ENCODE measurements at places on chromosomes 3 and 15.

GRCh38 chr3:126050626-126051025 lies 33.3 kb downstream of the SLC41A3 start:
- DNase-seq: no peak

- DNase-seq: no peak
These were observed 45.3 kb upstream of the INO80 start for GRCh38 chr15:41161336-41161735.

DNA sequence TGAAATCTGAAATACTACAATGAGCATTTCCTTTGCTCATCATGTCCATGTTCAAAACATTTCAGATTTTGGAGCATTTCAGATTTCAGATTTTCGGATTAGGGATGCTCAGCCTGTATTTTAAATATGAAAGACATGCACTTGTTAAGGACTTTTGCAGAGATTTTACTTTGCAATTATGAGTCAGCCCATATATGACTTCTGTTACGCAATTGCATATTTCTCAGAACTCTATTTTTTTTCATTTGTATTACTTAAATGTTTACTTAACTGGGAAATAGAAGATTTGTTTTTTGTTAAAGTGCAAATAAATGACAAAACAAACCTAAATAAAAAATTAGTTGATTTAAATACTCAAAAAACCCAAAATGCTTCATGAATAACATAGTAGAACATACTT lies 376.2 kb downstream of the ZBTB20 start:
- DNase-seq: no peak

DNA sequence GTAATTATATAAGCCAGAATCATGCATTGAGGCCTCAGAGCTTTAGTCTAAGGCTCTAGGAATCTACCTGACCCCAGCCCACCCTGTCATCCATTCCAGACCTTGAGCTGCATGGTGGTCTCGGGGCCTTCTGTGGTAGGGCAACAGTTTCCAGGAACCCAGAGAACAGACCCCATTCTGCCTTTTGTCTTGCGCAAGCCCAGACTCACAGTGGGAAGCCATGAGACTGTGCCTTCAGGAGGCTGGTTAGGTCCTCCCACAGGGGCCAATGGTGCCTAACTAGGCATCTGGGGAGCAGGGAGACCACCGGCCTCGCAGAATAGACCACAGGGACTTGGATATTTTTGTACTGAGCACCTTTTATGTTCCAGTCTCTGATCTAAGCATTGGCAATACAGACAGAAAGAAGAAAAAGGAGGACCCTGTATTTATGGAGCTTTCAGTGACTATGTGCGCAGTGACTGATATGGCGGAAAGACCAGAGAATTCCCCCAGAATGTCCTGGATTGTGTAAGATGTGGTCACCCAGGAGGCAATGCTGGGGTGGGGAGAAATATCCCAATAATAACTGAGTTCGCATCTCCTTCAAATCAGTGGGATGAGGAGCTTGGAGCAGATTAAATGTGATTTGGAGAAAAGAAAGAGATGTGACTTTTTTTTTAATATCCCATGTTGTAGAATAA lies 40.1 kb downstream of the MCF2L2 start:
- DNase-seq: no peak

DNA sequence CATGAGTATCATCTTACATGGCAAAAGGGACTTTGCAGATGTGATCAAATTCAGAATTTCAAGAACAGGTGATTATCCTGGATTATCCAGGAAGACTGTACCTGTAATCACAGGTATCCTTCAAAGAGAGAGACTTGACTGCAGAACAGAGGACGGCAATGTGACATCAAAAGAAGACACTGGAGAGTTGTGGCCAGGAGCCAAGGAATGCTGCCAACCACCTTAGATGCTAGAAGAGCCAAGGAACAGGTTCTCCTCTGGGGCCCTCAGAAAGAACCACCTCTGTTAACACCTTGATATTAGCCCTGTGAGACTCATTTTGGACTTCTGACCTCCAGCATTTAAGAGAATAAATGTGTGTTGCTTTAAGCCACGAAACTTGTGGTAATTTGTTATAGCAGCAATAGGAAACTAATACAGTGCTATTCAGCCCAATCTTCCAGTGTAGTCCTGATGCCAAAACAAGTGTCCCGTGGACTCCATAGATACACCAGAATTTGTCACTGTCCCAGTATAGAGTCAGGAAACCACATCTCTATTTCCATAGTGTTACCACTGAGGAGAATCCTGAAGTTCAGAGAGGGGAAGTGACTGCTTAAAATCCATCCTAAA lies 330.6 kb upstream of the TLE3 start:
- DNase-seq: no peak

DNA sequence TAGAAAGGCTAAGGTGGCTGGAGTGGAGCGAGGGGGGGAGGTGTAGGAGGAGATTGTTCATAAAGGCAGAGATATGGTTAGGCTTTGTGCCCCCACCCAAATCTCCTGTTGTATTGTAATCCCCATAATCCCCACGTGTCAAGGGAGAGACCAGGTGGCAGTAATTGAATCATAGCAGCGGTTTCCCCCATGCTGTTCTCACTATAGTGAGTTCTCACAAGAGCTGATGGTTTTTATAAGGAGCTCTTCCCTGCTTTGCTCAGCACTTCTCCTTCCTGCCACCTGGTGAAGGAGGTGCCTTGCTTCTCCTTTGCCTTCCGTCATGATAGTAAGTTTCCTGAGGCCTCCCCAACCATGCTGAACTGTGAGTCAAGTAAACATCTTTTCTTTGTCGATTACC lies 64.7 kb upstream of the CFAP161 start:
- no peak for DNase-seq

- DNase-seq: no peak
These were observed 32.8 kb downstream of the YEATS2 start for GRCh38 chr3:183730361-183730760.

DNA sequence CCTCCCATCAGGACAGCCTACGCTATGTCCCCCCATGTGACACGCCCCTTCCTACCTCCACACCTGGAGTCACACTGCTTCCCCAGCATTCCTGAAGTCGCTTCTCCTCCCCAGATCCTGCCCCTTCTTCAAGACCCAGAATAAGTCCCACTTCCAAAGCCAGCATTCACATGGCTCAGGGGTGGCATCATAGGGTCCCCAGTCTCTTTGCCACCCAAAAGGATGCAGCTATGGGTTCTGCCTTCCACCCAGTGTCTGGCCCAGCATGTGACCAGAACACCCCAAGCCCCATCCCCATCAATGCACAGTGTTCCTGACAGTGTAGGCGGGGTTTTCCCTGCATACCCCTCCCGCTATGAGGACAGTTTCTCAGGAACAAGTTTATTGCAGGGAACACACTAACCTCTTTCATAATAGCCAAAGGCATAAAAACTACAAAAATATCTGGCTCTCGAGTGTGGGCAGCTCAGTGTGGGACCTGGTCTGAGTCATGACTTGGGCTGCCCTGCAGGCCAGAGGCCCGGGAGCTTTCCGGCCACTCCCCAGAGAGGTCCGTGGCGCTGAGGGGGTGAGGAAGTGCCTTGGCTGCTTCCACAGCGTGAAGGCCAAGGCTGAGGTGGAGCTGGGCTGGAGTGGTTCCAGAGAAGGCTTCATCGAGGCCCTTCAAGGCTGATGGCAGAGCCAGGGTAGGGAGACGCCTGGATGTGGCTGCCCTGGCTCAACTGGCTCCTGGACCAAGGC lies 5.8 kb downstream of the ISLR start:
- DNase-seq: no peak

GRCh38 chr3:100548053-100548452 lies 55.6 kb downstream of the TMEM45A start:
- peak; percentile 80 for DNase-seq

- no peak for DNase-seq
These were observed 25.4 kb downstream of the METTL6 start for GRCh38 chr3:15401936-15402335.

DNA sequence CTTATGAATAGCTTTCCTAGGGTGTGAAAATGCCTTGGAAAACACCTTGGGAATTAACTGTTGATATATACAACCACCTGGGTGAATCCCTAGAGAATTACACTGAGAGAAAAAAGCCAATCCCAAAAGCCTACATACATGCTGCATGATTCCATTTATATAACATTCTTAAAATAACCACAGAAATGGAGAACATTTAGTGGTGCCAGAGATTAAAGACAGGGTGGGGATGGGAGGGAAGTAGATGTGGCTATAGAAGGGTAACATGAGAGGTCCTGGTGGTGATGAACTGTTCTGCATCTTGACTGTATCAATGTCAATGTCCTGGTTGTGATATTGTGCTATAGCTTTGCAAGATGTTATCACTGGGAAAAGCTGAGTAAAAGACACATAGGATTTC lies 291.0 kb downstream of the CLSTN2 start:
- DNase-seq: no peak
